ENCODE measurements at places on chromosomes 4 and X.
A peak's percentile ranks its signal among the peaks of the same experiment; 100 is the strongest.

DNA sequence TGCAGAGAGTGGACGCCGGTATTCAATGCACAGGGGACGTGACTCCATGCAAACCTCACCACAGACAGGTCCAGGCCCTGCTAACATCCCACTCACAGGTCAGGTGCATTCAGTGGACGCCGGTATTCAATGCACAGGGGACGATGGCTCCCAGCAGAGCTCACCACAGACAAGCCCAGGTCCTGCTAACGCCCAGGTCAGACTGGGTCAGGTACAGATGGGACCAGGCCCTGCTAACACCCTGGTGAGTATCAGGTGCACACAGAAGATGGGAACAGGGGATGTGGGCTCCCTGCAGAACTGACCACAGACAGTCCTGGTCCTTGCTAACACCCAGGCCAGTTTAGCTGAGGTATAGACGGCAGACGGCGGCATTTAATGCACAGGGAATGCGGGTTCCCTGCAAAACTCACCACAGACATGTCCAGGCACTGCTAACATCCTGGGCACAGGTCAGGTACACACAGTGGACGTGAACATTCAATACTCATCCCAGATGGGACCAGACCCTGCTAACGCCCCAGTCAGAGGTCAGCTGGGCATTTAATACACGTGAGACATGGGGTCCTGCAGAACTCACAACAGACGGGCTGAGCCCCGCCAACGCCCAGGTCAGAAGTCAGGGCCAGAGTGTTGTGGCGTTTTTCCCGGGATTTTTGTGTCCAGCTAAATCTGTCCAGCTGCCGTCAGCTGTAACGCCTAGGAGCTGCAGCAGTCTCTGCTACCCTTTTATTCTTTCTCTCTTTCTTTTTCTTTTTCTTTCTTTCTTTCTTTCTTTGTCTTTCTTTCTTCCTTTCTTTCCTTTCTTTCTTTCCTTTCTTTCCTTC, 99.2 kb downstream of the SHOX start:
- DNase-seq = no peak

GRCh38 chrX:67545036-67545821, 1.4 kb downstream of the AR start:
- peak; percentile 36 for DNase-seq

DNA sequence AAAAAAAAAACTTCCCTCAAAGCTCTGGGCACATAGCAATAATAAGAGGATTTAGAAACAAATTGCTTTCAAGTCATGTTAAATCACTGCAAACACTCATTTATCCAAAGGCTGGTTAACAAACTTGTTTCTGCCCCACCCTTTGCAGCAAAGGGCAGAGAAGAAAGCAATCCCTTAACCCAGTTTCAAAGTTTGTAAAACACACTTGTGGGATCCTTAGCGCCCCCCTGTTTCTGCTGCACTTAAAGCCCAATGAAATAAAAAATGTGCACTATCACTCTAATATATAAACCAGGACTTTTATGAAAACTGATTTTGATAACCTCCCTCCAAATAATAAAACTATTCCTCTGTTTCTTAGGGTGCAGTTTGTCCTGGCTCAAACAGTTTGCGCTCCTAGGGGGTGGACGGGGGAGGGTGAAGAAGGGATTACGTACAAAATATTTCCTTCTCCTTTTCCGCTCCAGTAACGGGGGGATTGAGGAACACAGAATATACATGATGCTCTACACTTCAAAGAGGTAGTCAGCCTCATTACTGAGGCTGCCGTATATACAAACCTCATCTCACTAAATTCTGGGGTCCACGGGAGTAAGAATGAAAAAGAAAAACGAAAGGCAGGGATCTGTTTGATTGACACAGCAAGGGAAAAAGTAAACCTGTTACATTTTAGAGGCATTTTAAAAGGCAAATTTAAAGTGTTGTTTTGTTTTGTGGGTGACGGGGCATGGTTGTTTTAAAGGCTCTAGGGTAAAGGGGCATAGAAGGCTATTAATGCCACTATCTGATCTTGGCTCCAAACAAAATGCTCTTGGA, 3.1 kb upstream of the PCDH10 start:
- DNase-seq = no peak

GRCh38 chrX:12419591-12419990, 281.3 kb downstream of the FRMPD4 start:
- DNase-seq = no peak

DNA sequence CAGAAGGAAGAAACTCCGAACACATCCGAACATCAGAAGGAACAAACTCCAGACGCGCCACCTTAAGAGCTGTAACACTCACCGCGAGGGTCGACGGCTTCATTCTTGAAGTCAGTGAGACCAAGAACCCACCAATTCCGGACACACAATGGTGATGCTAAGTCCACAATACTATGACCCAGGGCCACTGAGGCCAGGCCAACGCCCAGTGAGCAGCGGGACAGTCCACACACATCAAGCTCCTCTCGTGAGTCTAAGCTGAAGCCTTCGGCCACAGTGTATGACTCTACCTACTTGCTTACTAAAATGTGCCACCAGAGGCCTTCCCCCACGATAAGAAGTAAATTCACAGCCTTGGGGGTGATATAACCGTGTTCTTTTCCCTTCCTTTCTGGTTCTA, 10.2 kb upstream of the CDKN2AIP start:
- DNase-seq = no peak

- no peak for DNase-seq
Observed at GRCh38 chrX:1006156-1006730, 206.2 kb downstream of the CRLF2 start.

DNA sequence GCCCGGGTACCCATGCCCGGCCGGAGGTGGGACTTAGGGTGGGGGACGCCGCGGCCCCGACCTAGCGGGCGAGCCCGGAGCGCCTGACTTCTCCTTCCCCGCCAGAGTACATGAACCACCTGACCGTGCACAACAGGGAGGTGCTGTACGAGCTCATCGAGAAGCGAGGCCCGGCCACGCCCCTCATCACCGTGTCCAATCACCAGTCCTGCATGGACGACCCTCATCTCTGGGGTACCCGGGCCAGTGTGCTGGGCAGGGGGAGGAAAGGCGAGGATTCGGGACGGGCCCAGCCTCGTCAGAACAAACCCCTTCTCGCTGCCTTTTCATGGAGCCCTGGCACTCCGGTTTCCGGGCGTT, 622 bp downstream of the TAFAZZIN start:
- no peak for DNase-seq

DNA sequence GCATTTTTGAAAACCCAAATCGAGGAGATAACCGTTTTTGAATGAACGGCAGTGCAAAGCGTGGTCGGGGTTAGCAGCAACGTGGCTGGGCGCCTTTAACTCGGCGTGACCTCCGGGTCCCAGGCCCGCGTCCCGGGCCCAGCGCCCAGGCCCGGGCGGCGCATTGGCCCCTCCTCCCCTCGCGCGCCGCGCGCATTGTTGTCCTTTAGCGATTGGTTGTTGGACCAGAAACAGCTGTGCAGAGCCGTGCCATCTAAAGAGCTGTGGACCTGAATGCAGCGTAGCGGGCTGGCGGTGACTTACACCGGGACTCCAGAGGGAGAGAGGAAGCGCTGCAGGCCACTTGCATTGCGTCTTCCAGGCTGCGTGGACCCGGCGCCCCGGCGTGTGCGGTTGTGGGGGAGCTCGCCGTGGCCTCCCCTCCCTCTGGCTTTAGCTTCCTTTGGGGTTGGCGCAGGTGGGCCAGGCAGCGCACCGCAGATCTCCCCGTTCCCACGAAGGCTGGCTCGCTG, at the start of gene STOX2:
TSS of gene STOX2 (plus strand) at position 227 of the 512 bp plus-strand sequence. CDS start 1,484 bp downstream, outside the sequence.
- peak; percentile 44 for DNase-seq

- DNase-seq = peak; percentile 76
Observed at GRCh38 chr4:165505958-165506837, 127.4 kb downstream of the CPE start.

DNA sequence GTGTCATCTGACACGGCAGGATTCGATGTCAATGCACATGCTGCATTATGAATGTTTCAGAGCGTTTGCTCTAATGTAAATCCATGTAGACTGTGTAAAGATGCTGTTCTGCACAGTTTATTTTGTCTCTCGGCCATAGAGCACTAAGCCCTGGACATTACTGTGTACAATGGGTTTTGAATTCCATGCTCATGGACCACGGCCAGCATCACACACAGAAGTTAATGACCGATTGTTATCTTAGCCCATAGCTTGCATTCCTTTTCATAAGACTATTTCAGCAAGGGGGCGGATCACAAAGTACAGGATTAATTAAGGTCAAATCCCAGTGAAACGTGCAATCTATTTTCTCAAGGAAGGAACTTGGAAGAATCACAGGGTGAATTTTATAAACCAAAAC, 286.1 kb upstream of the TENM3 start:
- DNase-seq = peak; percentile 98

GRCh38 chr4:119035951-119036737, 99.5 kb upstream of the MYOZ2 start:
- DNase-seq = peak; percentile 45

- no peak for DNase-seq
Observed at GRCh38 chr4:160034501-160034900, 931.6 kb downstream of the RAPGEF2 start.

- no peak for DNase-seq
Observed at GRCh38 chr4:105137121-105137875, 9.4 kb upstream of the TET2 start.

GRCh38 chr4:173333658-173334084, 487 bp downstream of the HMGB2 start:
- DNase-seq = peak; percentile 48

GRCh38 chr4:93203708-93204107, 624.8 kb upstream of the ATOH1 start:
- no peak for DNase-seq

DNA sequence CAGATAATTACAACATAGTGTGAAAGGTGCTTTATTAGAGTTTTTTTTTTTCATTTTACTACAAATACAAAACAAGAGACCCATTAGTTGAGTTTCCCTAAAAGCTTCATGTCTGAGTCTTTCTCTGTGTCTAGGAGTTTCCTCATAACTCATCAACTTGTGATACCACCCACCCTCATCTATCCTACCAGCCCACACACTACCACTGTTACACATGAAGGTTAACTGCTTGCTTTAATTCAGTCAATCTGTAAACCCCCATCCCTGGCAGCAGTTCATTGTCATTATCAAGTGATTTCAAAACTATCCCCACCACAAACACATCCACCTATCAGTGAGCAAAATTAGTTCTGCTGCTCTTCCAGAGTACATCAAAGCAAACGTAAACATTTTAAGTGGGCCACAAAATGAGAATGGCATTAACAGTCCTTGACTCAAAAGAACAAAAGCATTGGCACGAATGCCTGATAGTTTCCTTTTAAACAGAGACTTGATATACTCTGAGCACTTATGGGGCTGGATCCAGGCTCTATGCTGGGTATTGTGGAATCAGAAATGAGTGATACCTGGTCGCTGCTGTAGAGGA, 331.6 kb upstream of the FAM241A start:
- DNase-seq = no peak

- no peak for DNase-seq
Observed at GRCh38 chrX:21606002-21606401, 52.1 kb downstream of the KLHL34 start.

DNA sequence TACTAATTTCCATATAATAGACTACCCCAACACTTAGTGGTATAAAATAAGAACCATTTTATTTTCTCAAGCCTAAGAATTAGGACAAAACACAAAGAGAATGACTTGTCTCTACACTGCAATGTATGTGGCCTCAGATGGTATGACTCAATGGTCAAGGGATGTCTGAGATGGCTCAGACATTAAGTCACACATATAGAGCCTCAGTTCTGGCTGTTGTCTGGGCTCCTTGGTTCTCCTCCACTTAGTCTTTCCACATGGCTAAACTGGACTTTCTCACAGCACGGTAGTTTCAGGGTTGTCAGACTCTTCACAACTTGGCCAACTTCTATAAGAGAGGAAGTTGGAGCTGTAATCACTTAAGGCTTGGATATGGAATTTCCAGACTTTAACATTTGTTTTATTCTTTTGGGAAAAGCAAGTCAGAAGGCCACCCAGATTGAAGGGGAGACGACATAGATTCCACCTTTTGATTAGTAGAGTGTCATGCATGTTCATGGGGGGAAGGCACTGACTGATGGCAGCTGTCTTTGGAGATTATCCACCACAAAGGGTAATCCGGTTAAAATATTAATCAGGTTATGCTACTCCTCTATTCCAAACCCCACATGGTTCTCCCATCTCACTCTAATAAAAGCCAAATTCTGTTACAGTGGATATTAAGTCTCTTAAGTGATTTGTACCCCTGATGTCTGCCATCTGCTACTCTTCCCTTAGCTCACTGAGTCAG, 9.4 kb downstream of the IL15 start:
- peak; percentile 93 for DNase-seq

DNA sequence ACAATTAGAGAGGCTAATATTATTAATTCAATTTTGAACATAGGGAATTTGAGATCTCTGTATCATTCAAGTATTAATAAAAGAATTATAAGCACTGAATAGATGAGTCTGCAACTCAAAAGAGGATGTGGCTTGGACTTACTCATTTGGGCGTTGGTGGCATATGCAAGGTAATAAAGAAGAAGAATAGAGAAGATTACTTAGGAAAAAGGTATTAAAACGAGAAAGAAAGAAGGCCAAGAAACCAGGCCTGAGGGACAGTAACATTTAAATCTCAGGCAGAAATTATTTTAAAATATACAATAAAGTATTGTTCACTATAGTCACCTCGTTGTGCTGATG, 383.0 kb upstream of the INTU start:
- DNase-seq = no peak

DNA sequence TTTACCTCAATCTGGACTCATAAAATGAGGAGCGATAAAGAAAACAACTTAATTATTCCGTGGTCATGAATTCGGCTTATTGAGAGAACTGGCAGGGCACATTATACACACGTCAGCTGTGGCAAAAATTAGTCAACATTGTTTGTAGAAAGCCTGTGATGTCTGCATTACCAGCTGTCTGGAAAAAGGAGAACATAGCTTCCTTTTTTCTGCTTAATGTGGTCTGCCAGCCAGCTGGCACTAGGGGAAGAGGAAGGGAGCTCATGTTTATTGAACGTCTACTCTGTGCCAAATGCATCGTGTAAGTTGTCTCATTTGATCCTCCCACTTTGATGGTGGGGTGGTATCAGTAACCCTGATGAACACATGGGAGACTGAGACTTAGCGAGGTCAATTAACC, 367.6 kb downstream of the ARHGAP24 start:
- no peak for DNase-seq

- DNase-seq = no peak
Observed at GRCh38 chr4:100106982-100107381, 83.3 kb downstream of the DDIT4L start.

- DNase-seq = no peak
Observed at GRCh38 chr4:25792200-25792791, 70.5 kb downstream of the SEL1L3 start.

DNA sequence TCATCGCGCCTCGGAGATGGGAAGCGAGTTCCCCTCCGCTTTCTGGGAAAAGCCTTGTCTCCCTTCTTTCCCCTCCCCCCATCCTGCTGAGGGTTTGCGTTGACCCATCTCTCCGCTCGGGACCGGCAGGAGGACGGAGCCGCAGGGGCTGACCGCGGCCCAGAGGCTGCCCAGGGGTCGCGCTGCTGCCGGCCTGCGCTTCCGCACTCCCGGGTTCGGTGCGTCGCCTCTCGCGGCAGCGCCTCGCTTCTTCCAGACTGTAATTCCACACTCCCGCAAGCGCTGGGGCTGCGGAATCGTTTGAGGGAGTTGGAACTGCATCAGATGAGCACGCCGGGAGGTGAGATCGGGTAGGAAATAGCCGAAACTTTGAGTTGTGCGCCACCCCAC, 88.3 kb downstream of the BCOR start:
- no peak for DNase-seq

GRCh38 chr4:81914623-81915022, 442.9 kb upstream of the RASGEF1B start:
- no peak for DNase-seq
